ENCODE measurements at places on chromosomes 7 and 10.

DNA sequence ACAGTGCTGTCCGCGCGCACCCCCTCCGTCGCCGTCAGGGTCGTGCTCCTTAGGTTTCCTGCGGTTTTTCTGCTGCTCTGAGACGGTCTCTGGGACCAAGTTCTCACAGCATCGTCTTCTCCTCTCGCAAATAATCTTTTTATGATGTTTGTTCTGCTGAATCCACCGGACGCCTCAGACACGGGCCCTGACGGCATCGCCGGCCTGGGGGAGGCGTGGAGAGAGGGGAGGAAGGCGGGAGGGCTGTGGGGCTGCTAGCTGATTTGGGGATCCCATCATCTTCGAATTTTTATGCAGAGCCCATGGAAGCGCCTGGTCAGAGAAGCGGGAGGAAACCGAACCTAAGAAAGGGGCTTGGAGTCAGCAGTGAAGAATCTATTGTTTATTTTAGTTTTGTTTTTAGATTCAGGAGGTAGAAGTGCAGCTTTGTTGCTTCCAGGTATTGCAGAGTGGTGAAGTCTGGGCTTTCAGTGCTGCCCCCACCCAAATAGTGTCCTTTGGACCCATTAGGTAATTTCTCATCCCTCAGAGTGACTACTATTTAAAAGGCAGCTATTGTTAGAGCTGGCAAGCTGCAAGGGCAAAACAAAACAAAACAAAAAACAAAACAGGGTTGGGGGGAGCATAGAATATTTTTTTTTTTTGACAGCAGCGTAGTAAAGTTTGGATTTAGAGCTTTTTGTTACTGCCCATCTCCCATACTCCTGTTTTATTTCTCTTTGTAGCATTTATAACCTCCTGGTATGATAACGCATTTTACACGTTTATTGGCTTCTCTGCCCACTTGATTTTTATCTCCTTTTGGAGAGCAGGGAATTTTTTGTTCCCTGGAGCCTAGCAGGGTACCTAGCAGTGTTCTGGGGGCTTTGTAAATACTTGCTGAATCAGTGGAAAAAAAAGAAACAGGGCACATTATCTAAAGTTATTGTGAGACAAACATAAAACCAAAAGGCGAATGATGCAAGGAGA is 92.6 kb downstream of the SPAG6 start:
- DNase-seq, result no peak

DNA sequence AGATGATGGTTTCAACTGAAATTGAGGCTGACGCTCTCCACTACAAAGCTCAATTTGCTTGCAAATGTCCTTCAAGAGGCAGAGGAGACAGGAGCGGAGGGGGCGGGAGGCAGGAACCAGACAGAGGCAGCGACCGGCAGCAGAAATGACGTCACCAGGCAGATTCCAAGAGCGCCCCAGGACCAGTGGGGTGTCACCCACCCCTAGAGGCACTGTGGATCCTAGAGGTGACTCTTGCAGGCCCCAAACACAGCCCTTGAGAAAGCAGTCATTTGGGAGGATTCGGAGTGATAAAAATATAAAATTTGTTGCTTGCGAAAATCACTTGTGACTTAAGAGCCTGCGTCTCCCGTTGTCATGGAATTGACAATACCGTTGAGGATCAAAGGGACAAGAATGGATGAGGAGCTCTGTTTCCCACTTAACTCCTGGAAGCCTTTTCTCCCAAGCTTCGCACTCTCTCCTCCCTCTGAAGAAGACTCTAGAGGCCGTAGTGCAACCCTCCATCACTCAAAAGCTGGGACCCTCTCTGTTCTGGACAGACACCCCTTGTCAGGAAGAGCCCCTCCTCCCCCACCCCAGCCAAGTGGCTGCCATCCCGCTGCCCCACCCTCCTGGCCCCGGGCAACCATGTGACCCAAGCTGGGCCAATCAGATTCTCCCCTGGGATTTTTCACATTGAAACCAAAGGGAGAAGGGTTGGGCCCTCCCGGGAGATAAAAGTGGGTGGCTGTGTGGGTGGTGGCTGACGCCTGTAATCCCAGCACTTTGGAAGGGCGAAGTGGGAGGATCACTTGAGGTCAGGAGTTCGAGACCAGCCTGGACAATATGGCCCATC is 16.3 kb upstream of the SLC29A4 start:
- DNase-seq, result no peak

GRCh38 chr10:3848775-3849635 is 64.0 kb upstream of the KLF6 start:
- no peak for DNase-seq

DNA sequence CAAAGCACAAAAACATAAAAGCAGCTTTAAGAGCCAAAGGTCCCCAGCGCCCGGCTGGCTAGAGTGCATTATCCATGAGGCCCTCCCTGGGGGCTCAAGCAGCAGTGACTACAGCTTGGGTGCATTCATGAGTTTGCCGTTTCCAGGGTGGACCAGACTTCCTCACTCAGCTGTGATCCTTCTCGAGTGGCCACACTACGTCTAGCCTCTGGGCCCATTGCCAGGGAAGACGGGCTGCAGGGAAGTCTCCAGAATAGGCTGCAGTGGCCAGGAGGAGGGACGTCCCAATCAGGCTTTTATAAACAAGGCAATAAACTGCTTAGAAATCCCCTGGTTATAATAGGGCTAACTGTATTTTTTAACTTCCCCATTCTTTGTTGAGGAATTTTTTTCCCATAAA is 89.4 kb upstream of the C1QL3 start:
- no peak for DNase-seq

Data from stimulated activated CD8-positive, alpha-beta memory T cell treated with anti-CD3 and anti-CD28 coated beads, Interleukin-15, amount 100 ng/mL, for 24 hours (primary cell).